ENCODE measurements at places on chromosomes 13 and 19. TPM values are rescaled to one million over a fixed set of nuclear protein-coding genes. Genes with fewer than 3 reads are reported as not detected.

- DNase-seq = no peak
These were observed 2.0 kb downstream of the PPP6R1 start for GRCh38 chr19:55256562-55257460.

The GPR12 gene
- not detected for total RNA-seq

GRCh38 chr13:111941845-111942447 lies 125.0 kb upstream of the SOX1 start:
- DNase-seq = no peak

- no peak for DNase-seq
These were observed 4.8 kb downstream of the PNKP start for GRCh38 chr19:49862391-49863253.

DNA sequence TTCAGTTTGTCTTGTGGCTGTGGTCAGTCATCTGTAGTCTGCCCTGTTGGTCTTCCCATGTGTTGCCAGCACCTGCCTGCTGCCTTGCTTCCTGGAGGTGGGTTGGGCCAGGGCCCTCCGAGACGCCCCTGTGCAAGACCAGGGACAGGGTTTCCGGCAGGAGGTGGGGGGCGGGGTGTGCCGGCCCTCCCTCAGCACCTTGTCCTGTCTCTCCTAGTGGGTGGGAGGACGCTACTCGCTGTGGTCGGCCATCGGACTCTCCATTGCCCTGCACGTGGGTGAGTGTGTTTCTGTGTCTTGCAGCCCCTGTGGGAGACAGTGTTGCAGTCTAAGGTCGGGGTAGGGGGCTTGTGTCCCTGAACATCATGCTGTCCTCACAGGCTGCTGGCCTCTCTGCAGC lies 11.2 kb upstream of the PDCD2L start:
- DNase-seq = no peak

The PODNL1 gene
- 16.1 TPM for total RNA-seq

The FUT2 gene
- total RNA-seq = not detected

DNA sequence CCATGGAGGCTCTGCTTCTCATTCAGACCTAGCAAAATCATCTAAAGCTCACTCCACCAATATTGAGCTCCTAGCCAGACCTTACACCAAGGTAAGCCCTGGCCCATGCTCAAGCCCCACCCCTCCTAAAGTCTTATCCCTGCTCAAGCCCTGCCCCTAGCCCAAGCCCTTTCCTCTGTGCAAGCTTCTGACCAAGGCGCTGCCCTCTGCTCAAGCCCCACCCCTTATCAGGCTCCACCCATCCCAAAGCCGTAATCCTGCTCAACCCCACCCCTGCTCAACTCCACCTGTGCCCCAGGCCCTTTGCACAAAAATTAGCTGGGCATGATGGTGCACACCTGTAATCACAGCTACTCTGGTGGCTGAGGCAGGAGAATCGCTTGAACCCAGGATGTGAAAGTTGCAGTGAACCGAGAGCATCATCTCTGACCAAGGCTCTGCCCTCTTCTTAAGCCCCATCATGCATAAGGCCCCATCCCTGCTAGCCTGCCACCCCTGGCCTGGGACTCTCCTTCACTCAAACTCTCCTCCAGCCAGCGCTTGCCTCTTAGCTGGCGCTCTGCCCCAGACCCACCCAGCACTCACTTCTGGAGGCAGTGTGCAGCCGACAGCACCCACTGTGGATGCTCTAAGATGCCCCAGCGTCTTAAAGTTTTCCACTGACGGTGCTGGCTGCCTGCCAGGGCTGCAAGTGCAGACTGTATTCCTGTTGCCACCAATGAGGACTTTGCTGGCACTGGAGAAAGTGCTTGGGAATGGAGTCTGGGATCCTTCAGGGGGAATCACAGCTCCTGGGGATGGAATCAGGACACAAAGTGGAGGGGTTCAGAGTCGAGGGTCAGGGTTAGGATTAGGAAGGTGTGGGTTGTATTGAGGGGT lies 16.5 kb downstream of the KLK4 start:
- no peak for DNase-seq

DNA sequence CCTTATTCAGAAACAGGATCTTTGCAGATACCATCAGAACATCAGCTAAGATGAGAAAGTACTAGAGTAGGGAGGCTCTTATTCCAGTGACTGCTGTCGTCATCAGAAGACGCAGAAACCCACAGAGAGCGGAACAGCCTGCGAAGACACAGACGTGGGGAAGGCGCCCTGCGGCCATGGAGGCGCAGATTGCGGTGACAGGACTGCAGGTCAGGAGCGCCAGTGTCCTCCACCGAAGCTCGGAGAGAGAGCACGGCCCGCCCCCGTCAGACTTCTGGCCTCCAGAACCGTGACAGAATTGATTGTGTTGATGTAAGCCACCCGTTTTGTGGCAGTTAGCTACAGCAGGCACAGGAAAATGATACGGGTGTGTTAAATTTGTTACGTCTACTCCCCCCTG lies 275.5 kb downstream of the EFNB2 start:
- DNase-seq = no peak

DNA sequence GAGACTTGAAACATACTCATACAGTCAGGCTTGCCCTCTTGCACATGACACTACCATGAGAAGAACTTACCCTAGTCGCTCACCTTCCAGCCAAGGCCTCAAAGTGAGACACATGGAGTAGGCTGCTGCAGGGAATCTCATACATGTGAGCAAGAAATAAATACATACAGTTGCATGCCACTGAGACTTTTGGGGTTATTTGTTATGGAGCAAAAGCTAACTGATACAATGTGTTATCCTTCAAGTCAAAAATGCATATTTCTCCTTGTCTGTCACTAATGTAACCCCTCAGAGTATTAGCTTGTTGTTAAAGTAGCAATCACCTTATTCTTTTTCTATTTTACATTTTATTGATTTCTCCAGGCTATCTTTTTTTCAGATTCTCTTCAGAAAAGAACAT lies 58.1 kb downstream of the FOXO1 start:
- DNase-seq = no peak

The IL17D gene
- 0.12 TPM for total RNA-seq

The HCN2 gene
- 3.2 TPM for total RNA-seq

DNA sequence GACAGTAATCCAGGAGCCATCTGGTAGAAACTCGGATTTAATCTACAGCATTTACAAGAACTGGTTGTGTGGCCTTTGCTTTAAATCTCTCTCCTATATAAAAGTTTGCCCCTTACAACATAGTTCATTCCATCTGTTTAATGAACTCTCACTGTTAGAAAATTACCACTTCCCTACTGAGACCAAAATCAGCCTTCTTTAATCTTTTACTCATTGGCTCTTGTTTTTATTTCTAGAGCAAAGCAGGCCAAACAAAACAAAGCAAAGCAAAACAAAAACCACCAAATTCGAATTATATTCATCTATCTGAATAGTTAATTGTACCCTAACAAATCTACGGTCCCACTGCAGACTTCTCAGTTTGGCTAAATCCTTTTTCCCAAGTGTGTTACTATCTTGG lies 127.0 kb downstream of the UGGT2 start:
- DNase-seq = no peak

The ZNF534 gene
- not detected for total RNA-seq

GRCh38 chr13:25232937-25233515 lies 54.3 kb downstream of the MTMR6 start:
- peak; percentile 55 for DNase-seq

GRCh38 chr13:59671881-59672280 lies 491.8 kb downstream of the DIAPH3 start:
- DNase-seq = no peak

The RASGRP4 gene
- total RNA-seq = not detected

- no peak for DNase-seq
These were observed 4.5 kb upstream of the OLFM2 start for GRCh38 chr19:9940778-9941177.

DNA sequence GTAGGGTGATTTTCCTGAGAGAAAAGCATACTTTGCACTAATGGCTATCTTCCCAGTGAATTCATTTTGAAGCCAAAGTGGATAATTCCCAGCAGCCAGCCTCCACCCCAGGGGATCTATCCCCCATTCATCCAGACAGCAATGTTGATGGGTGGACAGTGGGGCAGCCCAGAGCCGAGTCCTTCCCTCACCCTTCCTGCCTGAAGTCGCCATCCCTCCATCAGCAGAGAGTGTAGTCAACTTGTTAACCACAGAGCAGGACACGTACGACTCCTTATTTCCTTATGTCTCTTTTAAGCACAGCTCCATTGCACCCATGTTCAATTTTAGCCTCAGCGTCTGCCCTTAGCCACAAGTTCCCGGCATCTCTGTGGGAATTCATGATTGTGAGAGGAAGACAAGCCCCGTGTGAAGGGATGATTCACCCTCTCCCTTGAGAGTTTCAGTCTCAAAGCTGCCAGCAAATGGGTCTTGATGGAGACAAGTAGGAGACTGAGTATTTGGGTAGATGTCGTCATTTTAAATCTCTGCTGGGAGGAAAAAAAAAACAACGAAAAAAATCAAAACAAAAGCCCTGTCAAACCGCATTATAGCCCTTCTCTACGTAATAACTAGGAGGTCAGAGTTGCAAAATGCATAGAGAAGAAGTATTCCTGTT lies 58.3 kb upstream of the MEDAG start:
- DNase-seq = no peak

- no peak for DNase-seq
These were observed 19.2 kb downstream of the ITM2B start for GRCh38 chr13:48252176-48252575.

DNA sequence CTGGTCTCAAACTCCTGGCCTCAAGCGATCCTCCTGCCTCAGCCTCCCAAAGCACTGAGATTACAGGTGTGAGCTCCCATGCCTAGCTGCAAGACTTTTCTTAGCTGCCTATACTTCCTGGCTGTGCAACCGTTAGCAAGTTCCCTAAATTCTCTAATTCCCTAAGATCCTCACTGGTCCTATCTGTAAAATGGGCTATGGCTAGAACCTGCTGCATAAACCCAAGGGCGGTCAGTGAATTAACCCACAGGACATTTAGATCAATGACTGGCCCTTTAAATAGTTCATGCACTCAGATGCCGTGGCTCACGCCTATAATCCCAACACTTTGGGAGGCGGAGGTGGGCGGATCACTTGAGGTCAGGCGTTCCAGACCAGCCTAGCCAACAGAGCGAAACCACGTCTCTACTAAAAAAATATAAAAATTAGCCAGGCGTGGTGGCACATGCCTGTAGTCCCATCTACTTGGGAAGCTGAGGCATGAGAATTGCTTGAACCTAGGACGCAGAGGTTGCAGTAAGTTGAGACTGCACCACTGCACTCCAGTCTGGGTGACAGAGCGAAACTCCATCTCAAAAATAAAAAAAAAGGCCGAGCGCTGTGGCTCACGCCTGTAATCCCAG lies 4.1 kb upstream of the C19orf53 start:
- peak; percentile 97 for DNase-seq

- no peak for DNase-seq
These were observed 614.4 kb upstream of the PCDH9 start for GRCh38 chr13:67844574-67844973.

GRCh38 chr19:48625891-48626327 lies 6.6 kb downstream of the SPHK2 start:
- no peak for DNase-seq

DNA sequence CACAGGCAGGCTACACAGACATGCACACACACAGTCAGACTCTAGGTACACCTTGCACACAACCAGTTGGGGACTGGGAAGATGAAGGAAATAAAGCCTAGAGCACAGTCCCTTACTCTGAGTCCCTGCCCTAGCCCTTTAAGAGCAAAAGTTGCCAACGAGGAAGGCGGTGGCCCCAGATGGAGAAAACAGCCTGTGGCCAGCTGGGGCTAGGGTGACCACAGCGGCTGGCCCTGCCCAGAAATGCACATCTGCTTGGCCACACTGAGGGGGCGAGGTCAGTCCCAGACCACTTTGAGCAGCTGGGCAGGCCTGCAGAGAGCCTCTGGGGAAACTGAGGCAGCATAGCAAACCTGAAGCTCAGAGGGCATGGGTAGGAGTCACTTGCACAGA lies 52.3 kb downstream of the PTPRS start:
- no peak for DNase-seq

DNA sequence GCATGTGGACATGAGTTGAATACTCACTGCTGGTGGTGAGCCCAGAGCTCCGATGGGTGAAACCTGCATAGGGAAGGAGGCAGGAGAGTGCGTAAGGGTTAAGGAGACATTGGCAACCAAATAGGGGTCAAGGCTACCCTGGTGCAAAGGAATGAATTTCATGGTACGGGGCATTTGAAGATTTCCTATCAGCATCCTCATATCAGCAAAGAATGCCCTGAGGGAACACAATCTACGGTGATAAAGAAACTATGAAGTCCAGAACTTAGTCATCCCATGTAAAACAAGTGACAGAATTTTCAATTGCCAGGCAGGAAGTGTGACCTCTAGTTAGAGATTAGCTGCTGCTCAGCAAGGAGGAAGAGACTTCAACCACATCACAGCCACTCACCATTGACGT lies 64.9 kb downstream of the MBD3L1 start:
- no peak for DNase-seq

GRCh38 chr19:49374665-49375434 lies 11.2 kb downstream of the DKKL1 start:
- no peak for DNase-seq

The PEX11G gene
- total RNA-seq = 4.7 TPM

DNA sequence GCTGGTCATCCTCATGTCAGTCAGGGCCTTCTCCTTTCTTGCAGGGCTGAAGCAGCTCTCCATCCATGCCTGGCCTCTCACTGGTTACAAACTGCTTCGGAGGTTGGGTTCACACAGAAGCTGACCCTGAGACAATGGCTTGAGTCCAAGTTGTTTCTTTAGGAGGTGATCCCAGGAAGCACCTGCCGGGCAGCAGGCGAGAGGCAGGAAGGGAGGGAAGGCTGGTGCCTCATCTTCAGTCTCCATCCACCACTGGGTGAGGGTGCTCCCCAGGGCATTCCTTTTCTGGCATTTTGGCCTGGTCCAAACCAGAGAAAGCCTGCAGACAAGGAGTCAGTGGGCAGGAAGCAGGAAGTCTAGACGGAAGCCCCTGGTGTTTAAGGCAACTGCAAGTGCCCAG lies 17.6 kb upstream of the SPATA13 start:
- DNase-seq = no peak

The PSG7 gene
- not detected for total RNA-seq

GRCh38 chr13:79866436-79866835 lies 385.5 kb downstream of the NDFIP2 start:
- no peak for DNase-seq

GRCh38 chr19:30686826-30687566 lies 314.8 kb downstream of the ZNF536 start:
- DNase-seq = no peak

- DNase-seq = no peak
These were observed 33.2 kb upstream of the STARD13 start for GRCh38 chr13:33318744-33319143.

The UQCRFS1 gene
- total RNA-seq = 50.6 TPM

Data from Caki2 (cell line).